MV-4-11 (cell line): ENCODE measurements at places on chromosomes 3 and 15.

DNA sequence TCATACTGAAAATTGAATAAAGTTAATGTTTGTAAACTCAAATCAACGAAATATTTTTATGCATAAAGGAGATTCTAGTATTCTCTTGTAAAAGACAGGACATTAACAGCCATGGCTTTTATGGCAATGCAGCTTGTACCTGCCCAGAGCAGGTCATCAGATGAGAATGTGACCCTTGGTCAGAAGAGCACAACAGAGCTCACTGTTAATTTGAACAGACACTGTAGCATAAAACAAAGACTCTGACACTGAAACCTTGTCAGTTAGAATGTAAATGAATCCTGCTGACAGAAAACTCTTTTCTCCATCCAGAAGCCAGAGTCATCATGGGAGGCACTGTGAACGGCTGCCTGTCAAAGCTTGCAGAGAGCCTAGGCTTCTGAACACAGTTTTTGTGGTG lies 410.6 kb downstream of the RAP2B start:
- DNase-seq = no peak

GRCh38 chr3:67937498-67938118 lies 283.2 kb upstream of the SUCLG2 start:
- no peak for DNase-seq

GRCh38 chr3:13206799-13207577 lies 133.8 kb upstream of the IQSEC1 start:
- DNase-seq = no peak

GRCh38 chr15:50685191-50685975 lies 1.2 kb downstream of the TRPM7 start:
- no peak for DNase-seq

DNA sequence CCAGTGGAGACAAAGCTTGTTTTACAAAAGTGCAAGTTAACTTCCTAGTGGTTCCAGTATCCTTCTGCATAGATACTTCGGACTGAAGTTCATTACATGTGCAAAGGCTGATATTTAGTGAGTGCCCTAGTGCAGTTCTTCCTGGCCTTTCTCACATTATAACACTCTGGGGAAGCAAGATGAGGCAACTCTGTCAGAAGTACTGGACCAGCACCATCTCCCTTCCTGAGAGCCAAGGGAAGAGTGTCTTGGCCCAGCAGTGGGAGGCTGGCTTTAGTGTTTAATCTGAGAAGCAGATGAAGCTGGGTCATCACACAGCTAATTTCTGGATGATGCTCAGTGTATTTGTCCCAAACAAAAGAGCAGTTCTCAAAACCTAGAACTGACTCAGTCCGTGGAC lies 397.7 kb downstream of the CACNA2D3 start:
- DNase-seq = no peak

DNA sequence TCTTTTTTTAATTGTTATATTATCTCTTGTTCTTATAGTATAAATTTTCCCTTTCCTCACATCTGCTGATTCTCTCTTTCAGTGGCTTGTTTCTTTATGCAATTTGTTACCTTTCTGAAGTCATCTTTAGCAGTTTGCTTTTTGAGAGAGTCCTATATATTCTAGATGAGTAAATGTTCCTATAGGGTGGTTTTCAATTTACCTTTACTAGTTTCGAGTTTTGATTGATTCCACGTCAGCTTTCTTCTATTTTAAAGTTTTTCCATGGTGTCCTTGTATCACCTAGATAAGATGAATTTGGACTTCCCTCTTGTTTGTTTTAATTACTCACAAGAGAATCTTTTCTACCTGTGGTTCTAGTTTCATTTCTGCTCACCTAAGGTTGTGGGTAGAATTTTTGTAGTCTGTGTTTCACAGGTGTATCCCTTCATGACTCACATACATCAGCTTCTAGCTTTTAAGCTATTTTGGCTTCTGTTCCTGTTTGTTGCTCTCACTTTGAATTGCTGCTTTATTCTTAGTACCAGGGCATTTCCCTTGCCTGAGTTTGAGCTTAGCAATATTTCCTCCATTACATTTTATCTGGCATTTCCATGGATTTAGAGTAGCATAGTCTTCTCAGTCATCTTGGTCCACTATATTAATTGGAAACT lies 6.4 kb downstream of the TEX9 start:
- DNase-seq = no peak

DNA sequence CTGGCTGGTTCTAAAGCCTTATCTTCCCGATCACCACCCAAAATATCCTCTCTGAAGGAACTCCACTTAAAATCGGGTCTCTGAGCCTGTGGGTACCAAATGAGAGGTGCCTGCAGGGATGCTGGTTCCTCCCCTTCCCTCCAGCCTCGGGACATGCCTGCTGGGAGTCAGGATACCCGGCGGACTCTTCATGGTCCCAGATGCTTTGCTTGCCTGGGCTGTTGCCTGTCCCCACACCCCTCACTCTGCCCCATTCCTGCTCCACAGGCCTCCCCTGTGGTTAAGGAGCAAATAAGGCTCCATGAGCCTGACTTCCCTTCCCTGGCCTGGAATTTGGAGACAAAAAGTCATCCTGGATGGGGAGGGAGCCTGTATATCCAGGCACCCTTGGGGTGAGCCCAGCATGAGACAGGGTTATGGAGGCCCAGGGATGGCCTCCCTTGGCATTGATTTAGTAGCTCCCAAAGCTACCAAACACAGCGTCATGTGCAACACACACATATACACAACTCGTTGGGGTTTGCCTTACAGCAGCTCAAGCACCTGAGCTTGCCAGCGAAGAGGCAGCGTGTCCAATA lies 12.3 kb upstream of the CORO2B start:
- DNase-seq = no peak

- DNase-seq = peak; percentile 92
Measured at GRCh38 chr3:123757281-123757940, 126.7 kb downstream of the MYLK start.

- DNase-seq = peak; percentile 23
Measured at GRCh38 chr3:45551214-45552010, 43.1 kb upstream of the LIMD1 start.

- no peak for DNase-seq
Measured at GRCh38 chr3:133831966-133832801, 26.6 kb downstream of the SRPRB start.

DNA sequence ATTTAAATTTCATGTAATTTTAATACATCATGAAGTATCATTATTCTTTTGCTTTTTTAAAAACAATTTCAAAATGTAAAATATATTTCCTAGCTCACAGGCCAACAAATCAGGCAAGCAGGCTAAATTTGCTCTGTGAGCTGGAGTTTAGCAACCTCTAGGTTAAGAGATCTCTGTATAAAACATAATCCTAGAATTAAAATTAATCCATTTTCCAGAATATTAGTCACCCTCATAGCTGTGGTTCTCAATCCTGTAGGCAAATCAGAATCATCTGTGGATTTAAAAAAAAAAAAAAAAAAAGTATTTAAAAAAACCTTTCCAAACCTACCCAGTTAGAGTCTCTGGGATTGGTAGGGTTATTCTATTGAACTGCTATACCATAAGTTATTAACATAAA lies 209.7 kb downstream of the MINAR1 start:
- no peak for DNase-seq

DNA sequence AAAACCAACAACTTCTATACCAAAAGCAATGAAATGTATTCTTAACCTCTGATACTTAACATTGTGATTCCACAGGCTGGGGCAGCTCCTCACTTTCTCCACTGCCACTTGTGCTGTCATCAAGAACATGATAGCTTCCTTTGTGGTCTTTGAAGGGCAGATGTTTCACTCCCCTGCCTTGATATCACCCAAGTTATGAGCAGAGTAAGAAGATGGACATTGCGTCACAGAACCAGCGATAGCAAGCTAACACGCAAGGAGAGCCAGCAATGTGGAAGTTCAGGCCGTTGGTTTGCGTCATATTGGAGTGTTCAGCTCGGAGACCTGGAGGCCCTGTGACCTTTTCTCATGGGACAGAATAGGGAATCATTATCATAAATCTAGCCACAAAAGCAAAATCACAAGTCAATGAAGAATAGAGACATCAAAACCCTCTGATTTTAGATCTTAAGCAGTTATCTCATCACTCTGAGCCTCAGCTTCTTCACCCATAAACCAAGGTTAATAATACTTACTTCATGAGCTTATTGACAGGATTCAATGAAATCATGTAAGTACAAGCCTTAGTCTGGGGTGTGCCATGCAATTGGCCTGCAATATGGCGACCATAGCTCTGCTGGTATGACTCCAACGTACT lies 183.8 kb upstream of the THBS1 start:
- DNase-seq = peak; percentile 97

DNA sequence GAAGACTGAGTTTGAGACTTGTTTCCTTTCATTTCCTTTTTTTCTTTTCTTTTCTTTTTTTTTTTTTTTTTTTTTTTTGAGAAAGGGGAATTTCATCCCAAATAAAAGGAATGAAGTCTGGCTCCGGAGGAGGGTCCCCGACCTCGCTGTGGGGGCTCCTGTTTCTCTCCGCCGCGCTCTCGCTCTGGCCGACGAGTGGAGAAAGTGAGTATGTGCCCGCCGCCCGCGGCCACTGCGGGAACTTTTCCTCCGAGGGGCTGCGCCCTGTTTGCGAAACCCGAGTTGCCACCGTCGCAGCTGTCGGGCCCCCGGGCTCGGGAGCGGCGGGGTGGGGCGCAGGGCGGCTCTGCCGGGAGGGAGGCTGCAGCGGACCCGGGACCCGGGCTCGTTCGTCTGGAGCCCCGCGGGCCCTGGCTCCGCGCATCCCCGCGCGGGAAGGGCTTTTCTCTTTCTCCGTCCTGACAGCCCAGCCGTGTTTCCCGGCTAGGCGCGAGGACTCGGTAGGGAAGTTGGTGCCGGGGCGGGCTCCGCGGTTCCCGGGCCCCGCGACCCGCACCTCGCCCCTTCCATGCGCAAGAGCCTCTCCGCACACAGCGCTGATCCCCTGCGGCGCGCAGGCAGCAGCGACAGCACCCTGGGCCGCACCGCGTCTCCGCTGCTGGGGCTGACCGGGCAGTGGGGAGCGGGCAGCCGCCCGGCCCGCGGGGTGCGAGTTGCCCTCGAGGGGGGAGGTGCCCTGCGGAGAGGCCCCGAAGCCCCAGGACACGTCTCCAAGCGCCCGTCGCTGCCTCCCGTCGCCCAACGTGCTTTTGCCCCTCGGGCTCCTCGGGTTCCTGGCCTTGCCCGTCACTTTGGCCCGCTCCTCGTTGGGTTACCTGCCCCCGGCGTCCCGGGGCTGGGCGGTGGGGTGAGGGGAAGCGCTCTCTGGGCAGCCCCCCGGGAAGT lies 1.4 kb downstream of the IGF1R start:
- no peak for DNase-seq

- no peak for DNase-seq
Measured at GRCh38 chr3:8472549-8472948, 29.1 kb upstream of the LMCD1 start.

DNA sequence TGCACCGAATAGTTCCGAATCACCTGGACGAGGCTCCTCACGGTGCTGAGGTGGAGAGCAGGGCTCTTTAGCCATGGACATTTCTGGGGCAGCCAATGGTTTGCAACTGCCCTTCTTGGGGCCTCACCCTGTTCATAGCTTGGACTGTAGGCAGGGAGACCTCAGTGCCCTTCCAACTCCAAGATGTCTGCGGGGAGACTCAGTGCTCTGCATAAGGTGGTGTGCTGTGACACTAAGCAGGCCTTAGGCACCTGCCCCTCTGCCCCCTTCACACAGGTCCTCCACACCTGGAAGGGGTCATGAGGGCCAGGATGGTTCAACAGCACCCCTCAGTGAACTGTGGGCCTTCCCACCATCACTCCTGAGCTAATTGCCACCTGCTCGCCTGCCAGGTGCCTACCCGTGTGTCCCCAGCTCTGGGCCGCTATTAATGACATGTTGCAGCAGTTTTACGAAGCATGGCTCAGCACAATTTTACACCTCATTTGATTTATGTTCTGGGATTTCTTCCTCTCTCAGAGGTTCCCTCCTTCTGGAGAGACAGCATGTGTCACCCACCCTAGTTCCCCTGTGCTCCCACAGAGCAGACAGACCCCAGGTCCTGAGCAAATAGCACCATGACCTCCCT lies 101.2 kb upstream of the SMAD3 start:
- no peak for DNase-seq

GRCh38 chr15:57215326-57215725 lies 161.0 kb upstream of the CGNL1 start:
- no peak for DNase-seq

GRCh38 chr15:82843566-82843965 lies 34.1 kb downstream of the WHAMM start:
- peak; percentile 61 for DNase-seq

- DNase-seq = no peak
Measured at GRCh38 chr3:39531066-39531465, 63.6 kb downstream of the MOBP start.

GRCh38 chr3:156674911-156675829 lies 780 bp downstream of the TIPARP start:
- DNase-seq = peak; percentile 14

- no peak for DNase-seq
Measured at GRCh38 chr3:65557899-65558564, 480.7 kb downstream of the MAGI1 start.

DNA sequence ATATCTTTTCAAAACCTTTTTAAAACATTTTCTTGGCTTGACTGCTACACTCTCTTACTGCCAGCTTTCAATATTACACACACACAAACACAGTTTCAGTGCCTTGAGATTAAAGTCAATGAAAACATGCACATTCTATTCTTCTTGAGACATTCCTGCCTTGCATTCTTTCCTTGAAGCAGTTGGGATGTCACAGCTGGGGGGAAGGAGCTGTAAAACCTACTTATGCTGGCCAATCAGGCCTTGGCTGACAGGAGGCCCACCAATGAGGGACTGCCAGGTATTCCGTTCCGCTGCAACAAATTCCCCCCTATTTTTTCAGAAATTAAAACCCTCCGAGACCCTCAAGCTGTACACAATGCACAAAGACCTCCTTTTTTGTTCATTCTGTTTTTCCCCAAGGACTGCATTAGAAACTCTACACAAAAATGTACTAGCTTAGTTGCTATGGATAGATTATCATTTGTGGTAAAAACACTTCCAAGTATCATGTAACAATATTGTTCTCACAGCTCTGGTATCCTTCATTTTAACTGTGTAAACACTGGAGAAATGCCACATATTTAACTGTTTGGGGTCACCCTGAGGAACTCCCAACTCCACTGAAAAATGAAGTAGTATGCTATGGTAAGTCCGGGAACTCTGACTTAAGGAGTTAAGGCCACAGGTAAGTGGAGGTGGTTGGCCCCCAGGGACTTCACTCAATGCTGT lies 18.5 kb downstream of the FSTL1 start:
- no peak for DNase-seq

- peak; percentile 63 for DNase-seq
Measured at GRCh38 chr3:30631243-30631904, 25.0 kb downstream of the TGFBR2 start.

DNA sequence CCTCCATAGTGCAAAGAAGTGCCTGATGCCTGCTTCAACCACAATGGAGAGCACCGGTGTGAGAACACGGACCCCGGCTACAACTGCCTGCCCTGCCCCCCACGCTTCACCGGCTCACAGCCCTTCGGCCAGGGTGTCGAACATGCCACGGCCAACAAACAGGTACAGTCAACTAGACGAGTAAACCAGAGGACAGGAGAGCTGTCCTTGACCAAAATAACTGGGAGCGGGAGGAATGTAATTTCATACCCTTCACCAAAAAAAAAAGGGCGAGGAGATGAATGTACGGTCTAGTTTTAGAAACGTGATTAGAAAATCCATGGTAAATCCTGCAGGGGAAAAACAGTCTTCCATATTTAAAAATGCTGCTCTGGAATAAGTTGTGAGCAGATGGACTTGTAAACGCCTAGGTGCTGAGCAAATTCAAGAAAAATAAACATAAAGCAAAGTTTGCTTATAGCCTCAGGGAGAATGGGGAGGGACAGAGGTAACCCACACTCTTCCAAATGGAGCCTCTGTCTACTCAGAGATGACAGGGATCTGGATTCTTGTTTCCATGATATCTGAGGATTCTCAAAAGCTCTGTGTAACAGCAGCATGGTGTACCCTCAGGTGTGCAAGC lies 8.4 kb downstream of the THBS1 start:
- no peak for DNase-seq

GRCh38 chr3:67278015-67278618 lies 280.0 kb downstream of the KBTBD8 start:
- DNase-seq = no peak
